ENCODE measurements at places on chromosomes 12 and 14.

DNA sequence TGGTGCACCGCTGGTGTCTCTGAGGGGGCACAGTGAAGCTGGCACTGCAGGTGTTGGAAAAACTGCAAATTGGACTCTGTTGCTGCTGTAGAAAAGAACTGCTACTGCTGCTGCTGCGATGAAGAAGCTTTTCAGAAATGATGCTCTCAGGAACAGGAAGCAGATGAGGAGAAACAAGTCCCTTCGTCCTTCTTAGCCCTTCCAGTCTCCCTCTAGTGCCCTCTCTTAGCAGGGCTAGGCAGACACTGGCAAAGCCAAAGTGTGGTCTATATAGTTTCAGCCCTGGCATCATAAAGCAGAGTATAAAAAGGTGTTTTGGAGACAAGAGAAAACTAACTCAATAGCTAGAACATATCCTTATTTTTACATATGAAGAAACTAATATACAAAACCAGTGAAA lies 174.5 kb downstream of the MYRFL start:
- DNase-seq, result no peak

- DNase-seq, result no peak
Measured at GRCh38 chr12:11756022-11756421, 106.5 kb downstream of the ETV6 start.

DNA sequence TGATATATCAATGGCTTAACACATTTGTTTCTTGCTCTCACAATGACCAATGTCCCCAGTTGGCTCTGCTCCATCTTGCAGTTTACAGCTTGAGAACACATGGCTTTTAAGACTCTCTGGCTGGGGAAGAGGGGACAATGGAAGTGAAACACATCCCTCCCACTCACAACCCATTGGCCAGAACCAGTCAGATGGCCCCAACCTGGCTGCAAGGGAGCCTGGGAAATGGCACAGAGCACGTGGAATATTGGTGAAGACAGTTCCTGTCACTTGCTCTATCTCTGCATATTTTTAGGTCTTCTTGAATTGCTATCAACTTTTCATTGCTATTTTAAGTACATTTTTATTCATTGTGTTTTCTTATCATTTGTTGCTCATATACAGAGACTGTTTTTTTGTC lies 345.4 kb downstream of the MED13L start:
- DNase-seq, result no peak

GRCh38 chr12:116425256-116426193 lies 133.7 kb upstream of the MAP1LC3B2 start:
- DNase-seq, result no peak

- DNase-seq, result peak; percentile 51
Measured at GRCh38 chr12:51941604-51942003, 9.9 kb upstream of the ACVR1B start.

- DNase-seq, result no peak
Measured at GRCh38 chr14:89198544-89199329, 218.3 kb downstream of the FOXN3 start.

- DNase-seq, result no peak
Measured at GRCh38 chr12:117646520-117646919, 285.1 kb upstream of the NOS1 start.

DNA sequence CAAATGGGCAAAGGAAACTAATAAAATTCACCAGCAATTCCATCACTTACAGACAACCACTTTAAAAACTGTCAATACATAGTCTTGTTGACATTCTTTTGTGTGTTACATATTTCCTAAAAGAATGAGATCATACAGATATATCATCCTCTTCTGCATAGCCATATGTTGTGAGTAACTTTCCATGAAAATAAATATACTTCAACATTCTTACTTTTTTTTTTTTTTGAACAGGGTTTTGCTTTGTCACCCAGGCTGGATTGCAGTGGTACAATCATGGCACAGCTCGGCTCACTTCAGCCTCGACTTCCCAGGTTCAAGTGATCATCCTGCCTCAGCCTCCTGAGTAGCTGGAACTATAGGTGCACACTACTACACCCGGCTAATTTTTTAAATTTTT lies 20.9 kb downstream of the ZC2HC1C start:
- DNase-seq, result no peak

- no peak for DNase-seq
Measured at GRCh38 chr14:104009297-104009696, 67.0 kb upstream of the RD3L start.

DNA sequence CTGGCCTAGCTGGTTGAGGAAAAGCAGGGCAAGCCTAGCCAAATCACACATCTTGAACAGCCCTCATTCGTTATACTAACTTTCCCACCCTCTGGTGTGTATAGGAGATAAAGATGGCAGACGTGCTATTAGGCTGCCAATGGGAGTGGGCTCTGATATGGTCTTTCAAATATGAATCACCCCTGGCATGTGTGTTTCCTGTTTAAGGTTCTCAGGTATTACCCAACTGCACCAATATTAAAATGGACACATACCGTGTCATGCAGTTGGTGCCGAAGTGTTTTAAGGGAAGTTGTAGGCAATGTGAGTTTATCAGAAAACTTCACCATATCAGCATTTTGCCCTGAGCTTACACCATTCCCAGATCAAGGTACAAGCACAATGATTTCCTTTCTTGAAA lies 33.4 kb downstream of the CHST11 start:
- no peak for DNase-seq

DNA sequence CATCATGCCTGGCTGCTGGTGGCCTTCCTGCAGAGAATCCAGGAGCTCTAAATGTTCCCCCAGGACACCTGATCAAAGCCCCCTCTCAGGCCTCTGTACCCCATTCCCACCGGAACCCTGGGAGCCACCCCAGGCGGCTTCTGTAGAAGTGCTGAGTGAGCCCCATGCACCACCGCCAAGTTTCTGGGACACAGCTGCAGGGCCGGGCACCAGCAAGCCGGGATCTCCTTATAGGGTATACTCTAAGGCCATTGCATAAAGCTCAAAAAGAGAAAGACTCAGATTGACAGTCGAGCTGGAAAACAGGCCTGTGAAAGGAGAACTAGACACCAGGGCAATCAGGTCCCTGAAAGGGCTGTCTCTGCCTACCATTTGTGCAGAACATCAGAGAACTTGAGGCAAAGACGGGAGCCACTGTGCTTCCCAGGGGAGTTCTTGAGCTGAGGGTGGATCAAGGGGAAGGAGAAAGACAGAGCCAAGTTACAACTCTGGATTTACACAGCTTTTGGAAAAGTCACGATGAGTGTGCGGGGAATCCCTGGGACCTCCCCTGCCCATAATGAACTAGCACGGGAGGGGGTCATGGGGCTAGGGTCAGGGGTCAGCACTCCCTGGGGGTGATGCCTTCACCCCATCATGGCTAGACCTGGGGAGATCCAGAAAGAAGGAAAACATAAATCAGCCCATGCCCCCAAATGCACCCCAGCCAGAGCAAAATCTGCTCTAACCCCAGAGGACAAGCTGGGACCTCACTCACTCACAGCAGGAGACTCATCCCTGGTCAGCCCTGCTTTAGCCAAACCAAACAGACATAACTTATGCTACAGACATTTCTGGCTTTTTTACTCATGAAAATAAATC lies 51.1 kb downstream of the ITPK1 start:
- DNase-seq, result no peak

- DNase-seq, result peak; percentile 21
Measured at GRCh38 chr14:32703183-32703621, 235.5 kb upstream of the NPAS3 start.

DNA sequence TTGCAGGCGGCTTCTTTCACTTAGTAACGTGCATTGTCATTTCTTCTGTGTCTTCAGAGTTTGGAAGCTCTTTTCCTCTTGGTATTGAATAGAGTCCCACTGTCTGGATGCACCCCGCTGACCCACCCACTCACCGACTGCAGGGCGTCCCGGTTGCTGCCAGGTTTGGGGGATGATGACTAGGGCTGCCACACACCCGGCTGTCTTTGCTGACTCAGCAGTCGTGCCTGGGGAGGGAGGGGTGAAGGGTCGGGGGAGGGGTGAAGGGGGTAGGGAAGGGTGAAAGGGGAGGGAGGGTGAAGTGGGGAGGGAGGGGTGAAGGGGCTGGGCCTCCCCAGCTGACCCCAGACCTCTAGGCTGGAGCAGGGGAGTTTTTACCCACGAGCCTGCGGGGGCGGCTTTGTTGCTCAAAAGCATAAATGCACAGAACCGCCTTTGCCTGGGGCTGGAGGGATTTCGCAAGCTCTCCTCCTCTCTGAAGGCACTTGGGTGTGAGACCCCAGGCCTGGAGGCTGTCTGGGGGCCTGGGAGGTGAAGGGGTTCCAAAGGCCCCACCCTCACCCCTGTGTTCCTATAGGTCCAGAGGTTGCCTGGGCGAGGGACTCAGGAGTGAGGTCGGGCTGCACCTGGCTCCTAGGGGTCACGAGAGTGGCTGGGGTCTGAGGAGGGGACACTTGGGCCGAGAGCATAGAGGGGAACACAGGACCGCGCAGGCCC lies 31.3 kb upstream of the ULK1 start:
- no peak for DNase-seq

DNA sequence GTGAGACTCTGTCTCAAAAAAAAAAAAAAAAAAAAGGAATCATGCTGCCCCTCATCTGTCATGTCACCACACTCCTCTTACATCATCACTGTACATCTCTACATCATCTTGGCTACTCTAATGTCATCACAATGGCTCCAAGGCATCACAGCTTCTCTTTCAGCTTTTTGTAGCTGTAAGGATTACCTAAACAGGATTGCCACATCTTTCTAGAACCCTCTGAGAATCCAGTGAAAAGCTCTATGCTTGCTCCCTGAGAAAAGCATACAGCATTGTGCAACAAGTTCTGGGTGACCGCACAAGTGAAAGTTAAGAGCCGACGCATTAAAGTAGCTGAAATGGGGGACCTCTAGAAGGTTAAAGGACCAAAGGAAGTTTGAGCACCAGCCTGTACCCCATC lies 272.5 kb downstream of the C12orf50 start:
- DNase-seq, result no peak

DNA sequence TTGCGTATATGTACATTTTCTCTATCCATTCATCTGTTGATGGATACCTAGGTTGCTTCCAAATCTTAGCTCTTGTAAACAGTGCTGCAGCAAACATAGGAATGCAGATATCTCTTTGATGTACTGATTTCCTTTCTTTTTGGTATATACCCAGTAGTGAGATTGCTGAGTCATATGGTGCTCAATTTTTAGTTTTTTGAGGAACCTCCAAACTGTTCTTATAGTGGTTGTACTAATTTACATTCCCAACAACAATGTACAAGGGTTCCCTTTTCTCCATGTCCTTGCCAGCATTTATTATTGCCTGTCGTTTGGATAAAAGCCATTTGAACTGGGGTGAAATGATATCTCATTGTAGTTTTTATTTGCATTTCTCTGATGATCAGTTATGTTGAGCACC lies 44.3 kb downstream of the PELI2 start:
- DNase-seq, result no peak

DNA sequence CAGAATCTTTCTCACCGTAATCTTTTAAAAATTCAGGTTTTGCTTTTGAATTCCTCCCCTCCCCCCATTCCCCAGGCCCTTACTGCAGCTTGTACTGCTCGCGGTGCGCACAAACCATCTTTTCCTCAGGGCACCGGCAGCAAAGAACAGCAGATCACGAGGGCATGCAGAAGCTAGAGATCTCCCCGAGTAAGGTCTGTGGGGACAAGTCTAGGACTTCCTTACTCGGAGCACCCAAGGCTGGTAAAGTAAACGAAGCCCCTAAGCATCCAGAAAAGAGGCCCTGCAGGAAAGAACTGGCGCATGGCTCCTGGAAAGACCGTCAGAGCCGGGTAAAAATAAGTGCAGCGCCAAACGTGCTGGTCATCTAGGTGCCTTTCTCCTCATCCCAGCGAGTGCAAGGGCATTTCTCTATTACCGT lies 727 bp downstream of the LDHB start:
- DNase-seq, result peak; percentile 29

- no peak for DNase-seq
Measured at GRCh38 chr12:84502907-84503787, 409.5 kb downstream of the SLC6A15 start.

GRCh38 chr12:12219664-12220063 lies 47.2 kb downstream of the LRP6 start:
- DNase-seq, result no peak

- DNase-seq, result no peak
Measured at GRCh38 chr12:128606538-128606937, 217.2 kb downstream of the SLC15A4 start.

- DNase-seq, result no peak
Measured at GRCh38 chr12:15662303-15662980, 126.7 kb downstream of the EPS8 start.

DNA sequence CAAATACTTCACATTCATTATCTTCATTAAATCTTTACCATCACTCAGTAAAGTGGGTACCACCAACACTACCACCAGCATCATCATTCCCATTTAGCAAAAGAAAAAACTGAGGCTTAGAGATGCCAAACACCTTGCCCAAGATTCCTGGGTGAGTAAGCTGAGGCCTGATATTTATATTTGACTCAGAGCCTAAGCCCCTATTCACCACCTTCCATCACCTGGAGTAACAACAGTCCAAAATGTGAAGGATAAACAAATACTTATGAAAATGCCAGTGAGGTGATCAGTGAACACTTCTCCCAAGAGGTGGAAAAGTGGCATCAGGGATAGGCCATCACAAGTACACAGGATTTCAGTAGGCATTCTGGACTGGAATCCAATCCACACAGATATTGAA lies 3.7 kb downstream of the SLC38A1 start:
- DNase-seq, result no peak

DNA sequence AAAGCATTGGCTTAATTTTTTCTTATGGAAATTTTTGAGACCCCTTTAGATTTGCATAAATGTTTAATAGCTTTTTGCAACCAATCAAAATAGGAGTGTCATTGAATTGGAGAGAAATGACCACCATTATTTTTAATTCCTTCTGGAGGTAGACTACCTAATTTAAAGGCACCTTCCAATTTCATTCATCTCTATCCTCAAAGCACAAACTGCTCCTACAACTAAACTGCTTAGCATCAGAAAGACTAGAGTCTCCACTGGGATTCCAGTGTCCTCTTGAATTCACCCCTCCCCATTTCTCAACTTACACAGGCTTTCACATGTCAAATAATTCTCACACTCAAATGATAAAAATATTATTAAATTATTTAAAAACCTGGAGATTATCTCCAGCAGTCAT lies 168.4 kb downstream of the RPS29 start:
- DNase-seq, result no peak

DNA sequence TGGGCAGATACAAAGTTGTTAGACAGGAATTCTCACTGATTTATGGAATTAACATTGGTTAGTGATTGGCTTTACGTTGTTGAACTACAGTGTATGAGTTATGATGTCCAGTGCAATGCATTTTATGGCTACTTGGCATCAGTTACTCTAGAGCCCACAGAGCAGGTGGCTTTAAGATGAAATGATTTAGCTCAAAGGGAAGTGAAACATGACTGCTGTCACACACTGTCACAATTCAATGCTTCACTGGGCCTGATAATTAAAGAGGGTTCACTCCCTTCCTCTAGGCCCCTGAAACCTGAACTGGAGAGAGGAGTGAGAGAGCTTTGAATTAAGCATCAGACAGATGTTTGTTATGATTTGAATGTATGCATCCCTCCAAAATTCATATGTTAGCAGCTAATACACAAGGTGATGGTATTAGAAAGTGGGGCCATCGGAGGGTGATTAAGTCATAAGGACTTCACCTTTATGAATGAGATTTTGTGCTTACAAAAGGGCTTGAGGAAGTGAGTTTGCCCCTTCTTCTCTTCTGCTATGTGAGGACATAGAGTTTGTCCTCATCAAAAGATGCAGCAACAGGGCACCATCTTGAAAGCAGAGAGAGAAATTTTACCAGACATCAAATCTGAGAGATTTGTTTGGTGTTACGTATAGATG lies 175.8 kb upstream of the GRIN2B start:
- DNase-seq, result no peak
